Erythroblast (primary cell): ENCODE measurements at places on chromosomes 1 and 21.
A peak's percentile ranks its signal among the peaks of the same experiment; 100 is the strongest.

DNA sequence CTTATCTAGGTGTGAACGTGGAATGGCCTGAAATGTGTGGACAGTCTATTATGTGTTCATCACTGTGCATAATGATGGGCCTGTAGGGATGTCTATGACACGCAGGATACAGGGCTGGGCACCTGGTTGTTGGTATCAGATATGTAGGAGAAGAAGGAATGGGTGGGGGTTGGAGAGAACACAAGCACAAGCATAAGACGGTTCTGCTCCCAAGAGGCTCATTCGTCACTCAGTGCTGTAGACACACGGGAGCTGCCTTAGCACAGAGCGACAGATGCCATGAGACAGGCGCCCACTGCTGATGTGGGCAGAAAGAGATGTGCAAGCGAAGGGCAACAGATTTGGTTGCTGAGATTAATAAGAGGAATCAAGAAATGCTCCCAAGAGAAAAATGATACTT is 256.2 kb downstream of the DISC1 start:
- DNase-seq, result no peak

GRCh38 chr21:43266534-43266933 is 97.7 kb downstream of the CRYAA start:
- DNase-seq, result no peak

- no peak for DNase-seq
Observed at GRCh38 chr1:59641836-59642235, 172.9 kb upstream of the HOOK1 start.

- peak; percentile 49 for DNase-seq
Observed at GRCh38 chr1:155983191-155984024, 5.1 kb upstream of the ARHGEF2 start.

DNA sequence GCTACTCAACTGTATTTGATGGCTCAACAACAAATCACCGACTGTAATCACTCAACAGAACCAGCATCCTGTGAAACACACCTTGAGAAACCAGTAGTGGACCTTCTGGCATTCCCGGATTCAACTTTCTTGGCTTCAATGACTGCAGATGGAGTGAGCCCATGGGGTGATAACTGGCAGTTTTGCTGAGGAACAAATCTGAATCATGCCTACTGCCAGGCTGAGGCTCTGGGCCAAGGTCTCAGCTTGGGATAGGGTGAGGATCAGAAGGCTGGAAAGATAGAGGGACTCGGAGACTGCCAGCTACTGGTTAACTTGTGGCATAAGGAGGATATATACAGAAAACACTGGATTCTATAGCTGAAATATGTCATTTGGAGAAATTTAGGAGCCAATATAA is 63.5 kb upstream of the DIRAS3 start:
- no peak for DNase-seq

DNA sequence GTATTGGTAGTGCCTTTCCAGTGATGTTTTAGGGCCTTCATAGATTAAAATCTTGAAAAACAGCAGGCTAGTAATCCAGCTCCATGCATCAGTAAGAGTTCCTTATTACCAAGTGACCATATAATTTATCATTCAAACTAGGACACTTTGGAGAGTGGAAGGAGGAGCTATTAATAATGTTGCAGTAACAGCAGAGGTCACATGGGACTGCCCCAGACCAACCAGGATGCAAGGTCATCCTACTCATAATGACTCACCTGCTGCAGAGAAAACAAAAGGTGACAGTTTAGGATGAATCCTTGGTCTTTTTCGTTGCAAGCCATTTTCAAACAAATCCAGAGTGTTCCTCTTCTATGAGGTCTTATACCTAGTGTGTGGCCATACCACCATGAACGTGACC is 187.4 kb downstream of the NUF2 start:
- DNase-seq, result no peak

DNA sequence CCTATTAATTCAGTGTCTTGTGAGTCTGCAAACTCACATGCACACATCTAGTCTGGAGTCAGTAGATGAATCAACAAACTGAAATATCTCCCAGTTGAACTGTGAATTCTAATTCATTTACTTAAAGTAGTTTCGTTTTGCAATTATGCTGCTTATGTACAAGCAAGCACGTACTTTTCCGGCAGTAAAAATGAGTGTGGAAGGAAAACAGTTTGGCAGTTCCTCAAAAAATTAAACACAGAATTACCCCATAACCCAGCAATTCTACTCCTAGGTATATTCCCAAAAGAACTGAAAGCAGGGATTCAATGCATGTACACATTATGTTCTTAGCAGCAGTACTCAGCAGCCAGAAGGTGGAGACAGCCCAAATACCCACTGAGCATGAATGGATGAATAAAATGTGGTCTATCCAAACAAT is 49.3 kb downstream of the GNB1 start:
- no peak for DNase-seq

- no peak for DNase-seq
Observed at GRCh38 chr1:56654126-56654923, 9.2 kb downstream of the PRKAA2 start.

DNA sequence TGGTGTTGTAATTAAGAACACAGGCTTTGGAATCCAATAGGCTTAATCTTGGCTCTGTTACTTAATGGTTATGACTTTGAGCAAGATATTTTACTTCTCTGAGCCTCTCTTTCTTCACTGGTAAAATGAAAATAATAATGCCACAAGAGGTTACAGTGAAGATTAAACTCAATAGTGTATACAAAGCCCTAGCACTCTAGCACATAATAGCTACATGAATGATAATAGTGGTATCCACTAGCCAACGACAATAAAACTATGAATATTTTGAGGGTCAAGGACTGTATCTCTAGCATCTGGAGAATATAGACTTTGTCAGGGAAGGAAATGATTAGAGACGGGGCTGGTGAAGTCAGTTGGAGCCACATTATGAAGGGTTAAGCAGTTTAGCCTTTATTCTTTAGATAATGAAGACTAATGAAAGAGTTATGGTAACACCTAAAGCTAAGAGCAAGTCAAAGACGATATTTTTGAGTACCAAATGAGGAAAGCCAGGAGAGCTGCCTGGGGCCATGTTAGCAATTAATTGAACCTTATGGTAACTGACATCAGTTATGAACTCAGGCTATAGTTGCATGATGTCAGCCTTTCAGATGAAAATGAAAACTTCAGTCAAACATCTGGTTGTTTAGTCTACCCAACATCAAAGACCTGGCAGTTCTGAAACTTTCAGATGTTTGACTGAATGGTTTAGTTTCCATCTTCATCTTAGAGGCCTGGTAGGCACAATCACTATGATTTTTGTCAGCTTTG is 32.8 kb upstream of the RNF11 start:
- no peak for DNase-seq

- no peak for DNase-seq
Observed at GRCh38 chr21:28561772-28562171, 430.9 kb downstream of the LTN1 start.

DNA sequence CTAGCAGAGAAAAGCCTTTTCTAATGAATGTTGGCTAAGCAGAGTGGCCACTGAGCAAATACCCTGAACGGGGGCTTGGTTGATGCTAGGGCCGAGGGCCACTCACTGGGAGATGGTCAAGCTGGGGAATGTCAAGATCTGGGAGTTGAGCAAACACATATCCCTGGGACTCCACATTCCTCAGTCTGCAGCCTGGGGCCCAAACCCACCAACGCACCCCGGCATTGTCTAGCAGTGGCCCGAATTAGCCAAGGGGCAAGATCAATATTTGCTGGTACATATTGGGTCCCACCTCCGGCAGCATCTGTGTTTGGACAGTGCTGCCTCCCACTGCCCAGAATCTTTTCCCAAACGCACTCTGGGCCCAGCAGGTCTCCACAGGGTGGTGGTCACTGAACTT is 144.1 kb downstream of the TRABD2B start:
- DNase-seq, result no peak

DNA sequence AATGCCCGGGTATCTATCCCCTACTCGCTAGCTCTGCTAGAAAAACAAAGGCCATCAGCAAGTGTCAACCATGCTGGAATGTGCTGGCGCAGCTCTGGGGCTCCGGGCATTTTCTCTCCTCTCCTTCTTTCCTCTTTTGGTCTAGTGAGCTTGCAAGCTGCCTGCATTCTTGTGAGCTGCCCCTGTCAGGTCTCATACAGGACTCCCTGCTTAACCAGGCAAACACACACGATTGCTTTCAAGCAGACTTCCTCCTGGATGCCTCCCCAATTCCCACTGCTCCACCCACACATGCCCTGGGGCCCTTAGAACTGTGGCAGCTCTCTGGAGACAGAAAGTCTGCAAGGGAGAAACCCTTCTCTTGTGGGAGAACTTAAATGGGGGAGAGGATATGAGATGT is 35.7 kb upstream of the SUCO start:
- no peak for DNase-seq

- no peak for DNase-seq
Observed at GRCh38 chr1:223775054-223775453, 62.7 kb downstream of the CAPN2 start.

DNA sequence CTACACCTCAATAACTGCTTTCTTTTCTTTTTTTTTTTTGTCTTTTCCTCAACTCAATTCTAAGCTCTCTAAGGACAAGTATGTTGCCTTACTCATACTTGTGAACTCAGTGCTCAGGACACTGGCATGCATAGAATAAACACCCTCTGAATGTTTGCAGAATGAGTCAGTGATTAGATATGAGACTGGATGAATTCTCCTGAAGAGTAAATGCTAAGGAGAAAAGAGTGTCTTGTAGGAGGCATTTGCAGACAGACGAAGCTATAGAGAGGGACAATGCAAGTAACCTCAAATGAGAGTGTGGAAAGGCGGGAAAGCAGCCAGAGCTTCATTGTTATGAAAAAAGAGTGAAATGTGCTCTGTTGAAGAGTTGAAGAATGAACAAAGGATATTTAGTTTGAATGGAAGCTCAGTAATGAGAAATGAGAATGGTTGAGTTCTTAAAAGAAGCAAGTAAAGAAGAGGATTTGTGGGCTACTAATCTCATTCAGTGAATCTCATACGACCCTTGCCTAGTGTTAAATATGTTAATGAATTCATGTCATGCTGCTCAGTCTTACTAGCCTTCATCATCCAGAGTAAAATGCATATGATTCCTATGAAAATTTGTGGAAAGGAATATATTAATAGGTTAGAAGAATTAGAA is 166.1 kb upstream of the DPYD start:
- no peak for DNase-seq

GRCh38 chr1:203065191-203065590 is 20.6 kb downstream of the MYOG start:
- DNase-seq, result no peak

DNA sequence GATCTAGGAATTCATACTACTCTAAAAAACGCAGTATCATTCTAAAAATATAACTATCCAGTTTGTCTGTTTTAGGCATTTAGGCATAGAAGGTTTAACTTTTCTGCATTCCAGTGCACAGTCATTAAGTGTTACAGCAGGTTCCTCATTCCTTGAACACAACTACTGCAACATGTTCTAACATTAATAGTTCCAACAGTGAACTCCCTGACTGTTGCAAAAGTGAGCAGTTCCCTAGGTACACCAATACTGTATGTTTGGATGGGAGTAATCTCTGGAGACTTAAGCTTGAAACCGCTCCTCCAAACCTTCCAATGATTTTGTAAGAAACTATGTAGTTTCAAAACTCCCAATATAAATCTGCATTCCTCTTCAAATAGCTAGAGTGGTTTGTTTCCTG is 46.2 kb downstream of the UCHL5 start:
- no peak for DNase-seq
